CD4-positive, alpha-beta T cell treated with Interleukin-15 for 1 hour (primary cell): ENCODE measurements at places on chromosomes 16 and 17.

DNA sequence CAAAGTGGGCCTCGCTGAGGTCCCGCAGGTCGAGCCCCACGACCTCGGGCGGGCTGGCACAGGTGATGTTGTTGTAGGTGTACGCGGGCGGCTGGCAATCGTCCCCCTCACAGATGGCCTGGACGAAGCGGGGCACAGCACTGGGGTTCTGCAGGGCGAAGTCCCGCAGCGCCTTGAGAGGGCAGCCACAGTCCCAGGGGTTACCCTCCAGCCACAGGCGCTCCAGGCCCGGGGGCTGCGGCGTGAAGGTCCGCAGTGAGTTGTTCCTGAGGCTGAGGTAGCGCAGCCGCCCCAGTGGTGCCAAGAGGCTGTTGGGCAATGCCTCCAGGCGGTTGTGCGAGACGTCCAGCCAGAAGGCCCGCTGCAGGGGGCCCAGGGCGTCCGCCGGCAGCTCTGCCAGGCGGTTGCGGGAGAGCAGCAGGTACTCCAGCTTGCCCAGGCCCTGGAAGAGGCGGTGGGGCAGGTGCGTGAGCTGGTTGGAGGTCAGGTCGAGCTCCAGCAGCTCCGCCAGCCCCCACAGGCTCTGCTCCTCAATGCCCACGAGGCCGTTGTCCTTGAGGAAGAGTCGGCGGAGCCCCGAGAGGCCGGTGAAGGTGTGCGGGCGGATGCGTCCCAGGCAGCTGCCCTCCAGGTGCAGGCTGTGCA lies 2.8 kb downstream of the IGFALS start:
- DNase-seq = no peak

DNA sequence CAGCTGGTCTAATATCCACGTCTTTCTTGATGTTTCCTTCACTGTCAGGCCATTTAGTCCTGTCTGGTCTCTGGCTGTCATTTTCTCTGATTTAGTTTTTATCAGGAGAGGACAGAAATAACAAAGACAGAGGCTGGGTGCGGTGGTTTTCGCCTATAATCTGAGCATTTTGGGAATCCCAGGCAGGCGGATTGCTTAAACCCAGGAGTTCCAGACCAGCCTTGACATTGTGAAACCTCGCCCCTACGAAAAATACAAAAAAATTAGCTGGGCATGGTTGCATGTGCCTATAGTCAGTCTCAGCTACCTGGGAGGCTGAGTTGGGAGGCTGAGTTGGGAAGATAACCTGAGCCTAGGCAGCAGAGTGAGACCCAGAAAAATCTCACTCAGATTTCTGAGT lies 7.1 kb downstream of the SRCAP start:
- no peak for DNase-seq

GRCh38 chr17:61340431-61341209 lies 59.0 kb upstream of the TBX2 start:
- no peak for DNase-seq

- no peak for DNase-seq
Observed at GRCh38 chr17:39360537-39360936, 40.9 kb downstream of the FBXL20 start.

DNA sequence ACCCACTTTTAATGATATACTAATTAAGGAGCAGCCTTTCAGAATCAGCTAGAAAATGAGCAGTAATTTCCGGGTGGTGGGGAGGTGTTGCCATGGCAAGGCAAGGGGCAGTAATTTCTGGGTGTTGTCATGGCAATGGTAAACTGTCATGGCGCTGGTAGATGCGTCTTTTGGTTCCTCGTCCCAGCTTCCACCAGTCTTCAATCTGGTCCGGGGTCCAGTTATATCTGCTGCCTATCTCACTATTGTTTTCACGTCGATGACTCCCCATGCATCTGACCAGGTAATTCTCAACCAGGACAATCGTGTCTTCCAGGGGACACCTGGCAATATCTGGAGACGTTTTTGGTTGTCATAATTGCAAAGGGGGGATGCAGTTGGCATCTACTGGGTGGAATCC lies 34.9 kb downstream of the TMEM114 start:
- no peak for DNase-seq

- no peak for DNase-seq
Observed at GRCh38 chr17:72386619-72387237, 265.9 kb downstream of the SOX9 start.

GRCh38 chr17:2964370-2964769 lies 99.0 kb downstream of the OR1D5 start:
- no peak for DNase-seq

DNA sequence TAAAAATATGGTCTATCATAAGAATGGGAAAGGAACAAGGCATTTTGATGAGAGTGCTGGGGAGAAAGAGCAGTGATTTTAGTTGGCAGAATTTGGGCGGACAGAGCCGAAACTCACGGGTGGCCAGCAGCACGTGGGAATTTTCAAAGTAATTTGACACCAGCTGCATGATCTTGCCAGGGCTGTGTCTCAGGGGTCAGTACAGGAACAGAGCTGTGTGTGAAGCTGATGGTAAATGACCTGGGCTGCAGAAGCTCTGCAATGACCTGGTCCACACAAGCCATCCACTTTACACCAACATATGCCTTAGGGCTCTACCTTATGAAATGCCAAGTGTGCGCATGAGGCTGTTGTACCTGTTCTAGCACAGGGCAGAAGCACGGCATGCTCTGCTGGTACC lies 112.0 kb downstream of the ZFHX3 start:
- DNase-seq = no peak

DNA sequence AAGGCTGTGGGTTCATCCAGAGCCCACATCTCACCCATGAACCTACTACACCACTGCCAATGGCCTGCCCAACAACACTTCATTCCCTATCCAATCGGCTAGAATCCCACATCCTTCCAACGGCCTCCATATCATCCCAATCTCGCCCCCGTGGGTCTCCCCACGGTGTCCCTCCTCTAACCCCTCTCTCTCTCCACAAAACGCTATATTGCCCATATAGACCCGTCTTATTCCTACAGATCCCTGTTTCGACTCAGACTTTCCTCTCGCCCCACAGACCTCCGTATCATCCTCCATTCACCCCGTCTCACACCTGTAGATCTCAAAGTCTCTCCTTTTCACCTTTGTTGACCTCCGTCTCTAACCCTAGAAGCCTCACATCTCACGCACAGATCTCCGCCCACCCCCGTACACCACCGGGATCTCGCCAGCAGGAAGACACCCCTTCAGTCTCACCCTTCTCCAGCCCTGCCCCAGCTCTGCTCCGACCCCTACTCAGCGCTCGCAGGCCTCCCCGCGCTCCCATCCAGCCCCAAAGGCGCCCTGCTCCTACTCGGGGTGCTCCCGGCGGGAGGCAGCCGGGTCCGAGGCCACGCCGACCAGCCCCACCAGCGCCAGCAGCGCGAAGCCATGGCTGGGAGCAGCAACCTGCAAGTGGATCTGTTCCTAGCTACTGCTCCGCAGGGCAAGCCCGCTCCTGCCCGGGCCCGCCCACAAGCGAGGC lies at the start of gene FDXR:
FDXR (minus strand) TSS at position 682 of the 724 bp plus-strand sequence; CDS start at position 632, 50 bp downstream.
- no peak for DNase-seq

DNA sequence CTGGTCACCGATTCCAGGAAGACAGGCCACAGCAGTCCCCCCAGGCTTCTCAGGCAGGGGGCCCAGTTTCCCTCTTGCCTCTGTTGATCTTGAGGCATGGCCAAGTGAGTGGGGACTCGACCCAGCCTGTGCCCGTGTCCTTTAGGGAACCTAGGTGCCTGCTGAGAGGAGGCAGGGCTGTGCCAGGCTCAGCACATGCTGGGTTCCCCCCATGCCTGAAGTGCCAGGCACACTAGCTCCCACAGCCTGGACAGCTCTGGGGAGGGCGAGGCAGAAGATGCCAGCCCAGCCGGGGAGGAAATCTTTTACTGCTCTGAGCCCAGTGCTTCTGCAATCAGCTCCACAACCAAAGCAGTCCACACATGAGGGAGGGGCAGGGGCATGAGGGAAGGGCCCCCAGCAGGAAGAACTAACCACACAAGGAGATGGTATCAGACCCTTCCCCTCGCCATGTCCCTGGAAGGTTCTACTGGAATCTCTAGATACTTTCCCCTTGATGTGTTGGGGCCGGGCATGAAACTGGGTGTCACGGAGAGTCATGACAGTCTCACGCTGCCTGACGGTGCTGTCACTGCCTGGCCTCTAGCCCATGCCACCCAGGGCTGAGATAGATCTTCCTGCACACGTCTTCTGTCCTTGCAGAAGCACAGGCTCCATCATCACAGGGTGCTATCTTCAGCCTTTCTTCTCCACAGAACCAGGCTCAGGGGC lies 25.5 kb downstream of the MYO18A start:
- DNase-seq = no peak

DNA sequence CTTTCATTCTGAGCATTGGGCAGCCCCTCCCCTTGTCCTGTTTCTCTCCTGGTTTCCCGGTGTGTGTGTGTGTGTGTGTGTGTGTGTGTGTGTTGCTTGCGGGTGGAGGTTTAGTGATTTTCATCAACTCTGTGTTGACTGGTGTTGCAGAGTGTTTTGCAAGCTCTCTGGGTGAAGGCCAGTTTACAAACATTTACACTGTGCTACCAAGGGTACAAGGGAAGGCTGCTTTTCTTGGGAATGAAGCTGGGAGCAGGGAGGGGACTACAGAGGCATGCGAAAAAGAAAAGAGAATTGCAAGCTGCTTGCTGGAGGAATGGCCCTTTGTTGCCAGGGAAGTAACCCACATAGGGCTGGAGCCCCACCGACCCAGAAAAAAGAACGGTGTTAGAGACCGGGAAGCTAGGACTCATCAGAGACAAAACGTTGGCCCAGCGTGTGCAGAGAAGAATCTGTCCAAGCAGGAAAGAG lies 29.6 kb downstream of the HS3ST3B1 start:
- DNase-seq = no peak

- DNase-seq = no peak
Observed at GRCh38 chr17:5557485-5557884, 26.8 kb downstream of the NLRP1 start.

DNA sequence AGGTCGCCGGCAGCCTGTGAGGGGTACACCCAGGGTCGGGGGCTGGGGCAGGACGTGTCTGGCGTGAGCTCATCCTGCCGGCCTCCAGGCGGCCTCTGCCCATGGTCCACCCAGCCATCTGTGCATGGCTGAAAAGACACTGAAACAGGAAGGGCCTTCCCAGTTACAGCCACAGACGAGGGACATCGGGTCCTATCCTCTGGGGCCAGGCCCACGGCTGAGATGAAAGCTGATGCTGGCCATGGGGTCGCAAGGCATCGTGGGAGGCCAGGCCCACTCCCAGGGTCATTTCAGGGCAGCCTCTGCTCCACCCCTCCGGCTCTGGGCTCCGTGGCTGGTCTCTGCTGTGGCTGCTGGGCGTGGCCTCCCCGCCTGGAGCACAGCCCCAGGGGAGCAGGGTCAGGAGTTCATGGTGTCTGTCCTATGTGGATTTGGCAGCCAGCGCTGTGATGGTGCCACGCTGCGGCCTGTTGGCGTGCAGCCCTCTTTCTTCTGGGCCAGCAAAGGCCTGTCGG lies 16.6 kb upstream of the ATP6V0C start:
- DNase-seq = no peak

- no peak for DNase-seq
Observed at GRCh38 chr16:720447-720989, 428 bp upstream of the ANTKMT start.

DNA sequence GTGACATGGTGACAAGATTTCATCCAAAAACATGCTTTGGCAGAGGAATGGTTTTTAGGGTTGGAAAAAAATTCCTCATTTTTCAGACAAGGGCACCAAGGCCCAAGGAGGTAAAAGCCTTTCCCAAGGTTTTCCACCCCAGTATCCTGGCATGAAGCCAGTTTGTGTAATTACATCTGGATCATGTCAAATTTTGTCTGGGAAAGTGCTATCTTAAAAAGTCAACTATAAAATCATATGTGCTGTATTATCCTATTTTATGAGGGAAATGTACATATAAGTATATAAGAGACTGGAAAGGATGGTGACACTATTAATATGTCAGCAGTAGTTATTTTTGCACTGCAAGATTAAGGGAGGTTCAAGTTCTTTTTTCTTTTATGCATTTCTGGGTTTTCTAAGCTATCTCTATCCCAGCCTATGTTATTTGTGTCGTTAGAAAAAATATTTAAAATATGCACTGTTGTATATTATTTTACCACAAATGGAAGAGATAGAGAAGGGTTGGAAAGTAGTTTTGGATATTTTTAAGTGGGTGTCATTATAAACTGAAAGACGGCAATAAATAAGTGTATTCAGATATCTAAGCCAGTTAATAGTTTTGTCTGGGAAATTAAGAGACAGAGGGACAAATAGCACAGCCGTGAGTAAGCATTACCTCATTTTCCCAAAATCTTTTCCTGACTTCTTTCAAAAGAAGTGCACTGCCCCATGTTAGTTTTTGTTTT lies 13.5 kb upstream of the FBXO47 start:
- DNase-seq = no peak

- DNase-seq = no peak
Observed at GRCh38 chr17:63435681-63436522, 10.2 kb downstream of the CYB561 start.

DNA sequence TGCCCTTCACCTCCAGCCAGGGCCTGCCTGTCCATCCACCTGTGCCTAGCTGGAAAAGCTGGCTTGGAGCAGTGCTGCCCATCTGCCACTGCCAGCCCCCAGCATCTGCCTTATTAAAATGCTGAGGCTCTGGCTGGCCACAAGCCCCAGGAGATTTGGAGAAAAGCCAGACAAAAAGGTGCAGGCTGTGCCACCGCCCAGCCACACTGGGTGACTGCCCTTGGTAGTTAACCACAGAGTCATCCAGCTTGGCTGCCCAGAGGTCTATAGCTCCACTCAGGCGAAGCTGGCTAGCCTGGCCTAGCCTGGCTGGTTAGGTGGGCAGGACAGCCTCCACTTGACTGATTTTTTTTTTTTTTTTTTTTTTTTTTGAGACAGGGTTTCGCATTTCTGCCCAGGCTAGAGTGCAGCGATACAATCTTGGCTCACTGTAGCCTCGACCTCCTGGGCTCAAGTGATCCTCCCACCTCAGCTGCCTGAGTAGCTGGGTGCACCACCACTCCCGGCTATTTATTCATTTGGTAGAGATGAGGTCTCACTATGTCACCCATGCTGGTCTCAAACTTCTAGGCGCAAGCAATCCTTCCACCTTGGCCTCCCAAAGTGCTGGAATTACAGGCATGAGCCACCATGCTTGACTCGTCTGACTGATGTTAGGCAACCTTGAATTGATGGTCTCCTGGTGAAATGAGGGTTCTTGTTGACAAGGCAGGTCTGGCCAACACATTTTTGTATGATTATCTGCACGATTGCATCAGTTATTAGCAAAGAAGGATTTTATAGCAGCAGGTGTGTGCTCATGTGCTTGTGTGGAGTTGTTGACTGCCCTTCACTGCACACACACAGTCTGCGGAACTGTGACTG lies 103.8 kb downstream of the RAB11FIP4 start:
- DNase-seq = peak; percentile 37

- DNase-seq = no peak
Observed at GRCh38 chr16:47043200-47043599, 69.7 kb upstream of the DNAJA2 start.

- DNase-seq = no peak
Observed at GRCh38 chr17:82477934-82478333, 19.4 kb downstream of the NARF start.
